ENCODE measurements at places on chromosomes 5 and 9.

- DNase-seq: no peak
Observed at GRCh38 chr9:129419382-129419899, 201.5 kb downstream of the C9orf50 start.

DNA sequence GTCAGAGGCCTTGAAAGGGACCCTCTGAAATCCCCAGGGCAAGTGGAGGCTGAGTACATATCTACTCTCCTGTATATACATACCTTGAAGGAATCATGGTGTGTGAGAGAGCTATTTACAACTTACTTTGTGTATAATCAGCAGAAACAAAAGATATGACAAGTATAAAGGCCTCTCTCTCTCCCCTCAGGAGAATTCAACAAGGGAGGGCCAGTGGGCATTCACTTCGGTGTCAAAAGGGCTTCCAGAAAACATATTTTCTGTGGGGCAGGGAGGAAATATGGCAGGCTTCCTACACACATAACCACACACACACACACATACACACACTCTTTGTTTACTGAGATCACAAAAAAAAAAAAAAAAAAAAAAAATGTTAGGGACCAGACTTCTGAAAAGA is 181.7 kb downstream of the BNC2 start:
- DNase-seq: no peak

DNA sequence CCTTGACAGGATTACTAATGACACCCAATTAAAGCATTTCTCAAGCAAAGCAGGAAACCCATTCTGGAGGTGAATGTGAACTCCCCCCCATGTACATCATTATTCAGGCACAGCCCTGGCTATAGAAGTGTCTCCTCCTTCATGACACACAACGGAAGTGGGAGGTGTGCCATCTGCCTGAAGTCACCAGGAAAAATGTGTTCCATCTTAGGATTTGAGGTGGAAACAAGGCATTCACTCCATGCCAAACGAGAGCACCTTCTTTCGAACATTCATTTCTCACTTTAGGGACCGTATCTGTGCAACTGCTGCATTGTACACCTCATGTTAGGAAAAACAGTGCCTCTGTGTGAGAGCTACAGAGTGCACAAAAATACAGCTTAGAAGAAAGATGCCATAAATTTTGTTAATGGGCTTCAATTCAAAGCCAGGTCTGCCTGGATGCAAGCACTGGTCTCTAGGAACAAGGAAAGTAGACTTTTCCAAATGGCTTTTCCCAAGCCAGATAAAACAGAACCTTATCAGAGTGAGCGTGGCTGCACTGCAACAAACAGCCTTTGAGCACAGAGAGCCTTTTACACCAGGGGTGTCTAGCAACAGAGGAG is 19.4 kb downstream of the GOLM1 start:
- no peak for DNase-seq

DNA sequence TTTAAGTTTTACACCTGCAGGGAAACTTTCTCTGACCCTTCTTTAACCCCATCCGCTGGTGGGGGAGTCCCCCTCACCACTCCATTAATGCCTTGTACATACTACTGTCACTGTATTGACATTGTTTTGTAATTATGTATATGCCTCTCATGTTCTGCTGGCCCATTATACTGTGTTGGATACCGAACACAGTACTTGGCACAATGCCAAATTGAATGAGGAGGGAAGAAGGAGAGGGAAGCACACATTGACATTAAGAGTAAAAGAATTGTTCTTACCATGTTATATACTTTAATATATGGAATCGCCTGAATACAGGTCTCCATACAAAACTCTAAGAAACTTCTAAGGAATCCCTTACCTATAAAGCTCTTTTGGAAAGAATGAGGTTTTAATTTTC is 73.6 kb upstream of the GRHPR start:
- DNase-seq: no peak

DNA sequence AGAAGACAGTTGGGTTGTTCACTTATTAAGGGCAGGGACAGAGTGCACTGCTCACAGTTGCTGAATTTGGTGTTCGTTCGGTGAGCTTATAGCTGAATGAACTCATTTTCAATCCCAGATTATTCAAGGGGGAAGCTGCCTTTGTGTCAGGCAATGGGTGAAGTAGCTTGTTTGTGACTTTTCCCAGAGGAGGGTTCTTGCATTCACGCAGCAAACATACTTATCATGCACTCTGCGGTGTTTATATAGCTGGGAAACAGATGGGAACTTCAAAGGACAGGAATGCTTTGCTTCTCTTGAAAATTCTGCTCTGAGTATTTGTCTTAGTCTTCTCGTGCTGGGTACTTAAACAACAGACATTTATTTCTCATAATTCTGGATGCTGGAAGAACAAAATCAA is 64.7 kb upstream of the ABCA1 start:
- no peak for DNase-seq

GRCh38 chr9:123500336-123500735 is 144.3 kb downstream of the CRB2 start:
- DNase-seq: no peak

DNA sequence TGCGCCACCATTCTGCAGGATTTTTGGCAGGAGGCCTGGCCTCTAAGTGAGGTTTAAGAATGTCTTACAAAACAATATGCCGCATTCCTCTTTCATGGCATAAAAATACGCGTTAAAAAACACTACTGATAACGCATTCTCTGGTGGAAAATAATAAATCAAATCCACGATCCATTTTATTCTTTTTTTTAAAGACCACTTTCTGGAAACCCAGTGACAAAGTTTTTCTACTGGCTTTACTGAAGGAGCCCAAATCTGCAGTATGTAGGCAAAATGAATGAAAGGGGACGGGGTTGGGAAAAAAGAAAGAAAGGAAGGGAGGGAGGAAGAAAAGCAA is 2.0 kb downstream of the SV2C start:
- DNase-seq: no peak

DNA sequence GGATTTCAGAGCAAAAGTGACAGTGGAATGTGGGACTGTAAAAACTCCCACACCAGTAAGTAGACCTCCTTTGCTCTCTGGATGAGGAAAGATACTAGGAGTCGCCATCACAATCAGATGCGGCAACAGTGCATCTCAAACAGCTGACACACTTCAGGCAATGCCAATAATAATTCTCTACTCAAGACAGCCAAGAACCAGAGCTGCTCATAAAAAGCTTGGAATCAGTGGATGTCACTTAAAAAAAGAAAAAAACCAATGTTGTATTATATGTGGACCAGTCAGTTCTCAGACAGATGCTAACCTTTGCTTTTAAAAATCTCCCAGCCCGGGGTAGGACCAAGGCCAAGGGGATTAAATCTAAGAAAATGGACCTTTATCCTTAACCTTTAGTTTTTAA is 185.0 kb downstream of the GNA14 start:
- DNase-seq: no peak

DNA sequence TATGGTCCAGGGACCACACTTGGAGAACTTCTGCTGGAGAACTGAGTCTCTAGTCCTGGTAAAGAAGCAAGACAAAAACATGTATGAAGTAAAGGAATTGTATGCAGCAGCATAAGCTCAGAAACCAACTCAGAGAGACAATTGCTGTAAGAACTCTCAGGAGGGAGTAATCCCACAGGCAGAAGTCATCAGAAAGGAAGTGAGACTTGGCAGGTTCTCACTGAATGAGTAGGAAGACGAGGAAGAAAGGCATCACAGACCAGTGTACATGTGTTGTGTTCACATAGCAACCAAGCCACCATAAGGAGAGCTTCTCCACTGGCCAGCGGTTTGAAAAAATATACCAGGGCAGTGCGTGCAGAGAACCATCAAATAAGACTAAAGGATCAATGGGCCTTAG is 57.9 kb upstream of the FST start:
- no peak for DNase-seq

DNA sequence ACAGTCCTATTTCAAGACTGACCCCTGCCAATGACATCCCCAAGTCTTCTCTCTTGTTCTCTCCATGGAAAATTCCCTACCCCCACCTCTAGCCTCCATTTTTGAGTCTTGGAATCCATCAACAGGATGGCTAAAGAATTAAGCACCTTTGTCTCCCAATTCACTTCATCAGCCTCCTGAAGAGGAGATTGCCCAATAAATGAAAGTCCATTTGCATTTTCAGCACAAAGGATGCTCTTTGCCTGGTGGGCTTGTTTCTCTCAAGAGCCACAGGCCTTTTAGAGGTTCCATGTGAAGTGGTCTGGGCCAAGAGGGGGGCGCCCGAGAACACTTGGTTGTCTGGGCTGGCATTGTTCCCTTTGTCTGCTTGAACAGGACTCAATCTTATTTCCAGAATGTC is 12.6 kb downstream of the HSD17B3 start:
- no peak for DNase-seq

GRCh38 chr9:89171231-89171630 is 7.4 kb downstream of the SHC3 start:
- DNase-seq: no peak

DNA sequence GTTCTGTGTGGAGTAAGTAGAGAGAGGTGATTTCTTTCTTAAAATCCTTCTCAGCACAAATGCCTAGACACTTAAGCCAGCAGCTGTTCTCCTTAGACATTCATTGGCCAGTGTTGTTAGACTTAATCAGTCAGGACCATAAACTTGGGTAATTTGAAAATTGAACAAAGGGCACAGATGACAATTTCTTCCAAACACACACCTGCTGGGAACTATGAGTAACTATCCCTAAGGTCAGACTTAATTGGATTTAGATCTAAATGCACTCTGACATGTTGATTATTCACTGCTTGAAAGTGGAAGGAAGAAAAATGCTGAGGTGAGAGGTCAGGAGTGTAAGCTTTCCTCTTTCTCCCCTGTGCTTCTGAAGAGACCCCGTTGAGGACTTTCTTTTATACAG is 1083.7 kb upstream of the DMAC1 start:
- DNase-seq: no peak

DNA sequence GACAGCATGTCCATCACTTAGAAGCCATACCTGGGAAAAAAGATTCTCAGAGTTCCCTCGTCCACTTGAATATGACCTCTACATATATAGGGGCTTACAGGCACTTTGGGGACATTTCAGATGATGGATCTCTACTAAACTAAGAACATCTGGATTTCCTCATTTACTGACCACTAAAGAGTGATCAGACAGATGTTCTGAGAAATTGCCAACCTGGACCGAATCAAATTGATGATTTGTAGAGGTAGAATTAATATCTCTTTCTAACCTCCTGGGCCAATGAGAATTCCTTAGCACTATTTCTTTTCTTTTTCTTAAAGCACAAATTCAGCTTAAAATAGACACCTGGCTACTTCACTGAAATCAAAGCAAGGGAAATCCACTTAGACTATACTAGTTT is 422.7 kb downstream of the MTRR start:
- DNase-seq: no peak

DNA sequence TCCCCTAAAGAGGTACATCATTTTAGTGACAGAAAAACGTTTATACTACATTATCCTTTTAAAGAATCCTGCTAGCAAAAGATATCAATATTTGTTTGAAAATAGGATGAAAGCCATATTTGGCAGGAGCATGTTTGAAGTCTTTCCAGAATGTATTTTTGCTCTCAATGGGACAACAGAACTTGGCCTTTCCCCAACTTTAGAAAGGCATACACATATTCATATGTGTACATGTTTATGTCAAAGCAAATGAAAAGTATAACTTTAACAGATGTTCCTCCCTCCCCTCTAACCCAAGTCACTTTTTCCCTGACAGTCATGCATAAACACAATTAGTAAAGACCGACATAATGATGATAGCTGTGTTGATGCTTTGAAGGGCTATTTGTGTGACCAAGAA is 427.8 kb upstream of the CDH6 start:
- no peak for DNase-seq

DNA sequence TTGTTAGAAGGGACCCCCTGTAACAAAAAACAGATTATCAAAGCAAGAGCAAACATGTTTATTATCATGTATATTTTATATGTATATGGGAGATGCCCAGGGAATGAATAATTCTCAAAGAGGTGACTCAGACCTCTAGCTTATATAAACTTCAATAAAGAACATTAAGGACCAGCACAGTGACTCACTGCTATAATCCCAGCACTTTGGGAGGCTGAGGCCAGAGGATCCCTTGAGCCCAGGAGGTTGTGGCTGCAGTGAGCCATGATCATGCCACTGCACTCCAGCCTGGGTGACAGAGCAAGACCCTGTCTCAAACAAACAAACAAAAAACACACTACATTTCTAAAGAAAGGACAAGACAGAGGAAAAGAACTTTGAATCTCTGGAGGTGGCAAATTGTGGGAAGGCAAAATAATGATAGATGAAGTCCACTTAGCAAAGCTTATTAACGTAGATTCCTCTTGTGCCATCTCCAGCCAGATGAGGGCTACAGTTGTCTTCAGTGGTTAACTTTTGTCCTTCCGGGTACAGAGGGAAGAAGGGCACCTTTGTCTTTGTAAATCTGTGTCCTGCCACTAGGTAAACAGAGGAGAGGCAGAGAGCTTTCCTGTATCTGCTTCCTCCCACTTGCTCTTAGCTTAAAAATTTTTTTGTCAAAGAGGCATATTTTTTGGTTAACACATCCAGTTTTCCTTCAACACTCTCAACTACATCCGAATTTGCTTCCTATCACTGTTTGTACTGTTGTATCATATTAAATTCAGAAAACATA is 7.5 kb upstream of the RFK start:
- DNase-seq: no peak

DNA sequence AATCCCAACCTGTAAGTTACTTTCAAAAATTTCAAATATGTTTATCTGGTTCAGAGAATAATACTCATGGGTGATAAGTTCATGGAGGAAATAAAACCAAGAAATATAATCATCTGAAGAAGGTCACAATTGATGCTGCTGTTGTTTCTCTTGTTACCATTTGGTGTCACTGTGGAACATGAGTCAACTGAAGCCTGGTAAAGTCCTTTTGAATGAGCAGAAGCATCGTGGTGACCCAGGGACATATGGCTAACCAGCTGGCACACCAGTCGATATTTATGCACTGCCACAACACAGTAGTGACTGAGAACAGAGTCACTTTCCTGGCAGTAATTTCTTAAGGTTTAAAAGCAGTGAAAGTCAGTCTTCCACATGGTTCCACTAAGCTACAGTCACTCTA is 612.9 kb upstream of the TLE4 start:
- DNase-seq: no peak

DNA sequence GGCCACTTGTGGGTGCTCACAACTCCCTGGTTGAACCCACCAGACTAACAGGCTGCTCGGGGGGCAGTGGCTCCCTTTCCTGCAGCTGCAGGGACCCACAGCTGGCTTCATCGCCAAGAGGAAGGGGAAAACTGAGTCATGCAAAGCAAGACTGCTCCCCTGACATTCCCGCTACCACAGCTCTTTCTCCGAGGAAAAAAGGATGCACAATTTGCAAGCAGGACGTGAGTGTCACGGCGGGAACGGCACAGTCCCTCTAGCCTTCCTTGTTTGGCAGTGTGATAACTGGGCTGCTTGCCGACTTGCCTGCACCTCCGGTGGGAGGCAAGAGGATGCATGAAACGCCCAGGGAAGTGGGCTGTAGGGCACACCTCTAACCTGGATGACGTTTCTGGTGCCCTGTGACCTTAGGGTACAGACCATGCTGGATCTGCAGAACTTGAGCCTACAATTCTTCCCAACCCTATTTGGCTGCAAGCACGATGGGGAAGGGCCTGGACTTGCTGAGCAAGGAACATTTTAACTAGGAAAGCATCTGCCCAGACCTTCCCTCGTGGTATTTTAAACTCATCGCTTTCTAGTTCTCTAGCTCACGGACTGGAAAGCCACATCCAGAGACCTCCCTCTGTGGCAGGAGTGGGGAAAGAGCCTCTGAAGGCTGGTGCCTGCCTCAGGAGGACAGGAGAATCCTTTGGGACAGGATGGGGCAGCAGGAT is 7.8 kb downstream of the SH3PXD2B start:
- DNase-seq: no peak

- DNase-seq: no peak
Observed at GRCh38 chr5:126816649-126817048, 39.7 kb downstream of the LMNB1 start.

Measured in CD4-positive, alpha-beta T cell (primary cell).